ENCODE measurements at places on chromosomes 12 and 14.

- no peak for DNase-seq
Observed at GRCh38 chr14:69214393-69214792, 23.1 kb downstream of the EXD2 start.

- no peak for DNase-seq
Observed at GRCh38 chr14:98437113-98437512, 834.9 kb downstream of the BCL11B start.

DNA sequence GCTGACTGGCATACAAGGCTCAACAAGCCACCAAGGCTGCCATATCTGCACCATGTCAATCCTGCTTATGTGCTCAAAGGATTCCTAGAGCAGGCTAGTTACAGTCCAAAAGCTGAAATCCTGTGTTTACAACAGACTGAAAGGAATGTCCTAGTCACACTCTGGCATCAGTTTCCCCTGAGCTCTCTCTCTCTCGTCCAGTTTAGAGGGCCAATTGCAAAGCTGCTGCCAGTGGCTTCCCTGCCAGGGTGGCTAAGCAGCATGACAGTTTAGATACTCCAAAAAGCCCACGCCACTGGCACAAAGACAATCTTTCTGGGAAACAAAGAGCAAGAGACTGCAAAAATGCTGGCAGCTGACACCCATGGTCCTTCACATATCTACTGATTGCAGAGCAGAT, 392.1 kb downstream of the RPS29 start:
- no peak for DNase-seq

DNA sequence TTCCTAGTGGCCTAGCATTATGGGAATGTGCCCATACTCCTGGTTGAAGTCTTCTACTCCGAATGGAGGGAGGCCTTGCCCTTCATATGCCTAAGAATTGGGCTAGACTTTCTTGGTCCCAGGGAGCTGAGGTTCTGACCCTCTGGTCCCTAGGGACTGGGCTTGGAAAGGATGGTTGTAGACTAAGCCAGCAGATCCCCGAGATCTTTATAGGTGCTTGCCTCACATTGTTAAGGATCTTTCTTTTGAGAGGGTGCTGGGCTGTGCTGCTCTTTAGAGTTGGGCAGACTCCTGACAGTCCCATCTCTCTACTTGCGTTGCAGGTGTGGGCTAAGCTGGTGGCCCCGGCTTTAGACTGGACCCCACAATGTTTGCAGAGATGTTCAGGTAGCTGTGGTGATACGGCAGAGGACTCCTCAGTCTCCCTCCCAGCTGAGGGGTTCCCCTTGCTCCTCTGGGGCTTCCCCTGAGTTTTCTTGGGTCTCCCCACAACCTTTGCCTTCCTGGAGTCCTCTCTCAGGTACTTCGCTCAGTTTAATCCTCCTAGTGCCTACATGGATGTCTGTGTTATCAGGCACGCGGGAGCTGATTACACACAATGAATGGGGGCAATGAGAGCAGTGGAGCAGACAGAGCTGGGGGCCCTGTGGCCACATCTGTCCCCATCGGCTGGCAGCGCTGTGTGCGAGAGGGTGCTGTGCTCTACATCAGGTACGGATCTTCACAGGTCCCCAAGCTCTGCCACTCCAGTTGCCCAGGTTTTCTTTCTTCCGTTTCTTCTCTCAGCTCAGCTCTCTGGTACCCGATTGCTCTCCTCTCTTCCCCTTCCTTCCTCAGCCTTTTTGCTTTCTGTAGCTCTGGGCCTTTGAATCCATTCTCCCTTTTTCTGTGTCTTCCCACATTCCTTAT, 1.3 kb downstream of the MBD6 start:
- DNase-seq: no peak

- DNase-seq: no peak
Observed at GRCh38 chr14:23785208-23785607, 149.0 kb downstream of the DHRS2 start.

DNA sequence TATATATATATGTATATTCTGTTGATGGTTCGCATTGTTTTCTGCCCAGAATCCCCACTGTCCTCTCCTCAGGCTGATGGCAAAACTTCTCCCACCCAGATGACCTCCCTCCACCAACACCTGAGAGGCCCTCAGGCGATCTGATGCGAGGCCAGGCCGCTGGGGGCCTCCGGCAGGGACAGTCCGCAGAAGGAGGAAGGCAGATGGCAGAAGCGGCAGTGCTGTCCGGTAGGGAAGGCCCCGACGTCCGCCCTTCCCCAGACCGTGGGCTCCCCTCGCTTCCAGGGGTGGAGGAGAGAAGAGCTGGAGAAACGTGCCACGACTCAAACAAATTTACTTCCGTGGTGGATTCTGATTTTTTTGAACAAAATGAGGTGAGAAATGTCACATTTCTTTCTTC, 178.3 kb upstream of the RGS6 start:
- no peak for DNase-seq

- peak; percentile 39 for DNase-seq
Observed at GRCh38 chr14:60197629-60198303, 32.6 kb upstream of the DHRS7 start.

DNA sequence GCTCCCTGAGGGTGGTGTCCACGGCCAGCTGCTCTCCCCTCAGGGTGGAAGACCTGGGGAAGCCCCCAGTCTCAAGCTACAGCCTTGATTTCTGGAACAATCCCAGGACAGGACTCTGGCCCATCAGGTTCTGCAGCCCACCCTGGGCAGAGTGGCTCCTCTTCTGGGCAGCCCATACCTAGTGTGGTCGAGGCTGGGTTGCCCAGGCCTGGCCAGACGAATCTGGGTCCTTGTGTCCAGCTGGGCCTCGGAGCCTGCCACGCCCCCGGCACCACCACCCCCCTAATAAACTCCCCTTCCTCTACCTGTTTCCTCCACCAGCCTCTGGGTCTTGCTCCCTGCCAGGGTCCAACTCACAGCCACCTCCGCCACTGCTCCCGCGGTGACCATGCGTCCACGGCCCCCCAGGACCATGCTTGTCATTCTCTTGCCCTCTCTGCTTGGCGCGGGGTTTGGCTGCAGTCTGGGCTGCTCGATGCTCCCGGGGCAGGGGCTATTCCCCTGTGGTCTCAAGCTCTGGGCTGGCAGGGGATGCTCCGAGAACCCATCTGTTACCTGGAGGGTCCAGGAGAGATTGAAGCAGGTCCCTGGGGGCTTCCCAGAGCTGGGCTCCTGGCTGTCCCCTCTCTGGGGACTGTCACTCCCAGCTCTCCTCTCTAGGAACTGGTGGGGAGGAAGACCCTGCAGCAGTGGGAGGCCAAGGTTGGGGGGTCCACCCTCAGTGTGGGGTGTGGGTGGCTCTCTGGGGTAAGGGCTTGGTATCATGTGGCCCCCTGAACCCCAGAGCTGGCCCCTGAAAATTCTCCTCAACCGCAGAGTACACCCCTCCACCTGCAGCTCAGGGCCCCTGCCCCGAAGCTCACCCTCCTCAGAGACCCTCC, 8.7 kb upstream of the GPR132 start:
- DNase-seq: no peak

All from suppressor macrophage treated with lipopolysaccharide for 1 hour (primary cell).